ENCODE measurements at places on chromosomes 3 and 15. TPM values are rescaled to one million over a fixed set of nuclear protein-coding genes. Genes with fewer than 3 reads are reported as not detected.

- H3K4me1 ChIP-seq = peaks cover 6% of the 10 kb centered on the region
- H3K27me3 ChIP-seq = peaks cover 2% of the 10 kb centered on the region
- no peak overlapping the region for H3K27ac ChIP-seq
- no peaks in the 10 kb centered on the region for H3K36me3 ChIP-seq
- DNase-seq = no peak
Measured at GRCh38 chr15:76986743-76987142, 8.2 kb upstream of the PSTPIP1 start.

The ZPLD1 gene
- total RNA-seq = not detected

The CLRN1 gene
- total RNA-seq = not detected

The CCDC39 gene
- not detected for total RNA-seq

DNA sequence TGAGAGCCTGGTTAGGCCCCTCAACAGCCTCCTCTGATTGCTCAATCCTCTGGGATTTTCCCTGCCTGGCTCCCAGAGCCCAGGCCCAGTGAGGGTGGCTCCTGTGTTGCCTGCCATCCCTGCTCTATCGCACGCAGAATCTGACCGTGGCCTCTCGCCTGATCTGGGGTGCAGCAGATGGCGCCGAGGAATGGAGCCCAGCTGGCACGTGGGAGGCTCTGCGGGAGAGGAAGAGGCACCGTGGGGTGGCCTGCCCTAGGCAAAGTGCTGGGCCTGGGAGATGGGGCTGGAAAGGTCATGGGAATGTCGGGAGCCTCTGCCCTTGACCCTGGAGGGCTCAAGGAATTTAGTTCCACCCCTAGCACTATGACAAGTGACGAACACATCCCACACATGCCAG lies 10.3 kb downstream of the SV2B start:
- H3K27me3 ChIP-seq = peaks cover 43% of the 10 kb centered on the region
- H3K4me3 ChIP-seq = no peak overlapping the region
- no peak for DNase-seq
- H3K4me1 ChIP-seq = no peaks in the 10 kb centered on the region

GRCh38 chr3:134153761-134154160 lies 96.9 kb downstream of the RYK start:
- H3K4me1 ChIP-seq = no peaks in the 10 kb centered on the region
- peaks cover 37% of the 10 kb centered on the region for H3K36me3 ChIP-seq
- H3K4me3 ChIP-seq = no peak overlapping the region
- H3K27ac ChIP-seq = no peak overlapping the region
- no peak for DNase-seq

DNA sequence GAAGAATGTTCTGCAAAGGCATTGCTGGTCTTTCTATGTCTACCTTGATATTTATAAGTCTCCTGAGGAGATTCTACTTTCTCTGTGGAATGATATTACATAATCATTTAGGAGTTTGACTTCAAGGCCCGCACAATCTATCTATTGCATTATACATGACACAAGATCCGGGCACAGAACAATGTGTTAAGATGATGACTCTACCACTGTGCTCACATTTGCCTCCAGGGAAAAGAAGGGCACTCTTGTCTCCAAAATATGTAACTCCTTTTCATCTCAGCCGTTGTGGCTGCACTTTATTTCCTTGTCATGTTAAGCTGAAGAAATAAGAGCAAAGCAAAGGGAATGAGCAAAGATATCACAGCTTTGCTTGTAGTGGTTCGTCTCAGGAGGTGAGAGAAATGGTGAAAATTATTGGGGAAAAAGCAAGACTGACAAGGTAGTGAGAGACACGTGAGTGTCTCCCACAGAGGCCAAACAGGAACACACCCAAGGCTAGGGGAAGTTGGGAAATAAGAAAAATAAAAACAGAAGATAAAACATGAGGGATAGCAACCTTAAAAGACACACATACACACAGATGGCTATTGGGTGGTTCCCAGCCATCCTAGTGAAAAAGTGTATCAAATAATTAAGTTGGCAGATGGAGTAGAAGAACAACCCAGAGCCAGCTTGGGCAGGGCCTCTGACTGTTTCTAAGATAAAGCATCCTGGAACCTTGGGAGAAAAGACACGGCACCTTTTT lies 184.3 kb downstream of the P3H2 start:
- H3K36me3 ChIP-seq = no peaks in the 10 kb centered on the region
- H3K4me1 ChIP-seq = peaks cover 8% of the 10 kb centered on the region
- peak overlapping the region; percentile 64 for H3K27ac ChIP-seq

GRCh38 chr3:4355401-4356219 lies 52.4 kb downstream of the SETMAR start:
- peak overlapping the region; percentile 48 for H3K27ac ChIP-seq
- H3K4me3 ChIP-seq = no peak overlapping the region
- DNase-seq = peak; percentile 42
- H3K4me1 ChIP-seq = peaks cover 29% of the 10 kb centered on the region

The ARRDC4 gene
- 16.2 TPM for total RNA-seq

DNA sequence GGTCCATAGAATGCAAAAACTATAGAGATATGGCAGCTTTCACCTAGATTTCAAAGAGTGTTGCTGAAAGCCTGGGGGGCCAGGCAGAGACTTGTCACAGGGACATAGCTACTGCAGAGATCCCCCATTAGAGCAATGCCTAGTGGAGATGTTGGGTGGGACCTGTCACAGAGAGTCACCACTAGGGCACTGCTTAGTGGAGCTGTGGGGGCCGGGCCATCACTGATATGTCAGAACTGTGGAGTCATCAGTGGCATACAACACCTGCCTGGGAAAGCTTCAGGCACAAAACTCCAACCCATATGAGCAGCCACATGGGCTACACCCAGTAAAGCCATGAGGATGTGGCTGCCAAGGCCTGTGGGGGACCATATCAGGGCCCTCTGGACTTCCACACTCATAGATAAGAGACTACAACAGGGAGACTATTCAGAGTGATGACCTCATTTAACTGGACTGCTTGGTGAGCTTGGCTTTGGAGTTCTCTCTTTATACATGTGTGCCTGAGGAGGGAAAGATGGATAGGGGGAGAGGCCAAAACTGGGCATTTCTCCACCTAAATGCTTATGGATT lies 176.3 kb downstream of the ZNF621 start:
- no peak for DNase-seq
- no peak overlapping the region for H3K4me3 ChIP-seq
- no peaks in the 10 kb centered on the region for H3K27me3 ChIP-seq
- H3K36me3 ChIP-seq = peaks cover 6% of the 10 kb centered on the region
- H3K4me1 ChIP-seq = no peaks in the 10 kb centered on the region

DNA sequence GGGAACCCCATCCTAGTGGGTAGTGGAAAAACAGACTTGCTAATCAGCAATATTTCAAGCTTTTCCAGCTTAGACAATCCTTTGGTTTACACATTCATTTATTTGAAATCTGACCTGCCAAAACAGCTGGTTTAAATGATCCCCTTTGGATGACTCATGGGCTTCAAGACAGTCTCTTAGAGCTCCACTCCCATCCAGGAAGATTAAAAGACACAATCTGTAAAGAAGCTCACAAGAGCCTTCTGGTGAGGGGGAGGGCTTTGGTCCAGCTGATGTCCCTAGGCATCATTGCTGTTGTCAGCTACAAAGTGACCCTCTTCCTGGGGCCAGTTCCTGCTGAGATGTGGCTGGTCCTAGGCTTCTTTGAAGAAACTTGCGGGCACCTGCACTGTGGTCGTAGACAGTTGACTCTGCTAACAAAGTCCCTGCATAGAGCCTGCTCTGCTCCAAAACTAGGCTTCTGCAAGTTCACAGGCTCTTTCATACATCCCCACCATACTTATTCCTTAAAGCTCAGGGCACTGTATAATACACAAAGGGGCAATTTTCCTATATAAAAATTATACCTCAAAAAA lies 73.7 kb downstream of the IGSF11 start:
- no peak overlapping the region for H3K4me3 ChIP-seq
- no peak for DNase-seq
- no peaks in the 10 kb centered on the region for H3K27me3 ChIP-seq
- no peaks in the 10 kb centered on the region for H3K36me3 ChIP-seq
- H3K4me1 ChIP-seq = no peaks in the 10 kb centered on the region

The CRABP1 gene
- 156 TPM for total RNA-seq

- H3K27me3 ChIP-seq = no peaks in the 10 kb centered on the region
- DNase-seq = no peak
- peaks cover 2% of the 10 kb centered on the region for H3K4me1 ChIP-seq
- peaks cover 2% of the 10 kb centered on the region for H3K36me3 ChIP-seq
- no peak overlapping the region for H3K27ac ChIP-seq
Measured at GRCh38 chr3:26437678-26438077, 184.9 kb upstream of the LRRC3B start.

- no peak overlapping the region for H3K27ac ChIP-seq
- H3K36me3 ChIP-seq = no peaks in the 10 kb centered on the region
- H3K4me3 ChIP-seq = no peak overlapping the region
- peaks cover 36% of the 10 kb centered on the region for H3K4me1 ChIP-seq
- no peak for DNase-seq
Measured at GRCh38 chr3:18237251-18238005, 187.7 kb downstream of the SATB1 start.

DNA sequence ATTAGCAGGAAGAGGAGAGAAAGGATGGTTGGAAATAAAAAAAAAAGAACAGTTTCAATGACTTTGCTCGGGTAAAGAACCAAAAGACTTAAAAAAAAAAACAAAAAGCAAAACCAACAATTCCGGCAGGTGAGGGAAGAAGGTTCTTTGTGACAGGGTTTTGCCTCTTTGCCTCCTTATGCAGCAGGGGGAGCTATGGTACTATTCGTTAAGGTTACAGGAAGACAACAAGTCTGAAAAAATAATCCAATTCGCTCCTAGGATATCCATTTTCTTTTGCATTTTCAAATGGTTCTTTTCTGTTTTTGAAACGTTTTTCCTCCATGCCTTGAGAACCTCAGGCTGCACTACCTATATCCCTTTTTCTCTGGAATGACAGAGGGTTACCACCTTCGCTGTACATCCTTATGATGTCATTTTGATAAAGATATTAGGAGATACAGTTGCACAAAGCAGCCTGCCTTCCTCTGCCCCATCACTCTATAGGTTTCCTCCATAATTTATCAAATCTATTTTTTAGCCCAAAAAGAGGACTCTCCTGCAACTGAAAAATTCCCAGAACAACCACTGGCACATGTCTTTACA lies 55.0 kb downstream of the CFAP20DC start:
- no peaks in the 10 kb centered on the region for H3K27me3 ChIP-seq
- no peaks in the 10 kb centered on the region for H3K36me3 ChIP-seq
- H3K4me3 ChIP-seq = peak overlapping the region; percentile 38
- no peak overlapping the region for H3K27ac ChIP-seq
- DNase-seq = no peak
- no peaks in the 10 kb centered on the region for H3K4me1 ChIP-seq

- no peak for DNase-seq
- H3K27me3 ChIP-seq = no peaks in the 10 kb centered on the region
- H3K4me1 ChIP-seq = peaks cover 5% of the 10 kb centered on the region
- H3K27ac ChIP-seq = no peak overlapping the region
- no peaks in the 10 kb centered on the region for H3K36me3 ChIP-seq
Measured at GRCh38 chr3:12465151-12465835, 19.0 kb upstream of the TSEN2 start.

The LSG1 gene
- total RNA-seq = 48.9 TPM

GRCh38 chr3:62161371-62161770 lies 212.0 kb downstream of the FEZF2 start:
- no peak overlapping the region for H3K4me3 ChIP-seq
- no peak for DNase-seq
- H3K27ac ChIP-seq = no peak overlapping the region
- no peaks in the 10 kb centered on the region for H3K27me3 ChIP-seq

The TMEM207 gene
- total RNA-seq = not detected

DNA sequence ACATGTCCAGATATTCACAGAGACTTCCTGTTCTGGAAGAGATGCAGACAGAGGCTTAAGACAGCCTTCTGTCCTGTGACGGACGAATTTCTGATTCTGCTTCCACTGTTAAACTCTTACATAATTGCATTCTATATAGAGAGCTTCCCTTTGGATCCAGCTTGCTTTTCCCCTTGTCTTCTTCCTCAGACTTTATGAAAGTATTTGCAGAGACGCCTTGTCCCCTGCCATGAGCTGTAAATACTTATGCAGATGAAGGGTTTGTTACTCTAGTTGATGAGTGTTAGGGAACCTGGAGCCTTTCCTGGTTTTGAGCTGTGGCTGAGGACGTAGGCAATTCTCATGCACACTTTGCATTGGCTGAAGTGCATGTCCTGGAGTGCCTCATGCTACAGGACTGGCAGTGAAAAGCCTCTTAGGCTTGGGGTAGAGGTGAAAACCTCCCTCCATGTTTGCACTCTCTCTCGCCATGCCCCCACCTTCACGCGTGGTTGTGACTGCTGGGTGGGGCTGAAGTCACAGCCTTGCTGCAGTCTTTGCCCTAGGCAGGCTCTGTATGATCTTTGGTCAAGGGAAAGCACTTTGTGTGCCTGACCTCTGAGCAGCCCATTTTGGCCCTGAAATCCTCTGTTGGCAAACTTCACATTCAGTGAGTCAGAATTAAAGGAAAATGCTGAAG lies 286.6 kb downstream of the PTPRG start:
- no peak overlapping the region for H3K4me3 ChIP-seq
- no peaks in the 10 kb centered on the region for H3K36me3 ChIP-seq
- H3K27me3 ChIP-seq = no peaks in the 10 kb centered on the region
- H3K4me1 ChIP-seq = peaks cover 11% of the 10 kb centered on the region

GRCh38 chr15:91224755-91225380 lies 124.8 kb downstream of the SV2B start:
- H3K27me3 ChIP-seq = peaks cover 73% of the 10 kb centered on the region
- no peaks in the 10 kb centered on the region for H3K36me3 ChIP-seq
- no peak overlapping the region for H3K4me3 ChIP-seq
- DNase-seq = no peak
- no peak overlapping the region for H3K27ac ChIP-seq

DNA sequence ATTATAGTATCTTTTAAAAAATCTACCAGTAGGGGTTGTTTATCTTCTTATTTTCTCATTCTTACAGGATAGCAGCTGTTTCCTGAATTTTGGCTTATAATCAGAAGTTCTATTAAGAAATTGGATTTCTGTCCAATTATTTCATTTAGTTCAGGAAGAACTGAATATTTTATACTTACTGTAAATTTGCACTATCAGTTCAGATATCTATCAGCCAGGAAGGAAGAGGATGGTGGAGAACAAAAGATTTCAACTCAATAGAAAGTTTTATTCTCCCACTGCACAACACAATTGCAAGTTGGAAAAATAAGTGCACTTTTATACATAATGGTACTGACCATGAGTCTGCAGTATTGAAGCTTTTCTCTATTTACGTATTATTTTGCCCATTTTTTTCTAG lies 400.9 kb downstream of the PLOD2 start:
- H3K4me1 ChIP-seq = peaks cover 9% of the 10 kb centered on the region
- peaks cover 2% of the 10 kb centered on the region for H3K36me3 ChIP-seq
- H3K27me3 ChIP-seq = no peaks in the 10 kb centered on the region
